NCI-H2029 (cell line): ENCODE measurements at places on chromosomes 2 and 18.

DNA sequence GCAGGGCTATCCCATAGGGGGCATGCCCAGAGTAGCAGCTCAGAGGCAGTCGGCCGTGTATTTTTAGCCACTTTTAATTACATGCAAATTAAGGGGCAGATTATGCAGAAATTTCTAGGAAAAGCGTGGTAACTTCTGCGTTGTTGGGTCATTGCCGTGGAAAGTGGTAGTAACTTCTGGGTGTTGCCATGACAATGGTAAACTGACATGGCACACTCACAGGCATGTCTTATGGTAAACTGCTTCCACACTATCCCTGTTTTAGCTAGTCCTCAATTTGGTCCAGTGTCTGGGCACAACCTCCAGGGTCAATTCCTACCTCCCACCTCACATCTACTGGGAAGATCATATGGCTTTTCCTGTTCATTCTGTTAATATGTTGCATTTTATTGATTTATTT, 428.9 kb upstream of the FANCL start:
- DNase-seq: no peak

- DNase-seq: no peak
These were observed 154.9 kb downstream of the CTIF start for GRCh38 chr18:48693625-48694262.

GRCh38 chr2:61181382-61182058, 19.5 kb downstream of the C2orf74 start:
- DNase-seq: no peak

DNA sequence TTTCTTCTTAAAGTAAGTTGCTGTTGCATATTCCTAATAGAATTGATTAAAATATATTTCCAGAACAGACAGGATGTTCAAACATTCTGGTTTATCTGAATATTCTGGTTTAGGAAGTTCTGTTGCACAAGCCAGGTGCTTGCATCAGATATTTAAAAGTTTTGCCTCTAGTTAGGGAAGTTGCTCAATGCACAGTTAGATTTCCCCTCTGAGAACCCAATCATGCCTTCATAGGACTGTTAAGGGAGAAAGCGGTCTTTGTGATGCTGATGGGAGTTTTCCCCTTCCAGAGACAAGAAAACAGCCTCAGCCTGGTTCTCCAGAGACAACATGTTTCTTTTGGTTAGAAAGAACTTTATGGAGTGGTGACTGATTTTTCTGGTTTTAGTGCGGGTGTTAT, 65.6 kb upstream of the REV1 start:
- no peak for DNase-seq

- no peak for DNase-seq
These were observed 32.7 kb upstream of the GPC1 start for GRCh38 chr2:240402566-240403272.

DNA sequence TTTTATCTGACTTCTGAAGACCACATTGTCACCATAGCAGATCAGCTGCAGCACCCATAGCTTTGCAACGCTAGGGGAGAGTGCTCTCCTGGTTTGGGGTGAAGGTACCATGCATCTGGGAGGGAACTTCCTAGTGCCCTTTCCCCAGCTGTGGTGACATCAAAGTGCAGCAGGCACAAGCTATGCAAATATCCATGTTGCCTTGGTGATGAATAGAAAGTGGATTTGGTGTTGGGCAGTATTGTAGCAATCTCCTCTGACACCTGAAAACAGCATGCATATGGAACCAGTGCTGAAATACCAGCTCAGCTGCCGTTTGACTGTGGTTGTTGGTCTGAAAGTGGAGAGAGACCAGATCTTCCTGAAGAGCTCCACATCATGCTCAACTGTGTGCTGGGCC, 37.1 kb downstream of the BCL2L11 start:
- DNase-seq: peak; percentile 39

DNA sequence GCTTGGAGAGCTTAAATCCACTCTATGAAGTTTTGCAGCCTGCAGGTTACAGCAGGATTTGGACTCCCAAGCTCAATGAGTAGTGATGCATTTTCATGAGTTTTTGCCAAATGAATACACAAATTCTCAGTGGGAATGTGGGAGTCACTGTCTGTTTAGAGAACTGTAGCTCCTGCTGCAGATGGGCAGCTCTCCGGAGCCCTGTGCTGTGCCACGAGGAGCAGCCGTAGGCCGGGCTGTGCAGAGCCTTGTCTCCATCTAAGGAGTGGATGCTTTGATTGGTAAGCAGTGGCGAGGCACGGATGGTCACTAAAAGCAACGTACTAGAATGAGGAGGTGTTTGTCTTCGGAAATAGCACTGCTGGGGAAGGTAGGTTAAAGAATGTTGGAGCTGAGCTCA, 96.0 kb upstream of the NFATC1 start:
- no peak for DNase-seq

DNA sequence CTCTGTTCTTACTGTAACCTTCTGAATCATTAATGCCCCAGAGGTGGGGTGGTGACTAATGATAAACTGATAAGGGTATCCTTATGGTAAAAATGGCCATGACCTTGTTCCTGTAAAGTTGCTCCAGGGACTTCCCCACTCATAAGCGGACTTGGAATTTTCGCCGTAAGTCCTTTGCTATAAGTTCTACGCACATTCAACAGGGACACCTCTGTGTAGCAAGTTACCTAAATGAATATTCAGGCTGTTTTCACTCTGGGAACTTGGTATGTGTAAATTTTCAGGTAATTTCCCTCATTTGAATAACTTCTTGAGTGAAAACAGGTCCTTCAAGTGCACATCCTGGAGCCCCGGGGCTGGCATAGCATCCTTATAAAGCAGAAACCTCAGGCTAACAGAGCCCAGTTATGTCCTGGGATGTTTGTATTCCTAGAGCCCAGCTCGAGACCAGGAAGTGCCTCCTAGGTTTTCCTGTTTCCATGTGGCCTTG, 9.4 kb upstream of the AGFG1 start:
- DNase-seq: no peak

DNA sequence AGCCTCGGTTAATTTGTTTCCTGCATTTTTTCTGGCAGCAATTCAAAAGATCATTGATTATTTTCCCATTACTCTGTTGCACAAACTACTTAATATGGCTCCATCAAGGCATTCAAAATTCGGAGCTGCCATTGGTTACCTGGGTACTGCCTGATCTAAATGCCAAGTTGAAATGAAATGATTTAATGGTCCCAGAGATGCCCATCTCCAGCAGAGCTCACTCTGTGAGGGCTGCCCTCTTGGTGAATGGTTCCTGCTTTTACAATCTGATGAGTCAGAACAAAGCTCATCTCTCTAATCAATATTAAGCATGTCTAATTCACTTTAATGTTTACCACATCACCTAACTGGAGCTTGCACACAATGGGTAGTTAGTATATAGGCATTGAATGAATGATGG, 126.1 kb downstream of the CTNNA2 start:
- no peak for DNase-seq

DNA sequence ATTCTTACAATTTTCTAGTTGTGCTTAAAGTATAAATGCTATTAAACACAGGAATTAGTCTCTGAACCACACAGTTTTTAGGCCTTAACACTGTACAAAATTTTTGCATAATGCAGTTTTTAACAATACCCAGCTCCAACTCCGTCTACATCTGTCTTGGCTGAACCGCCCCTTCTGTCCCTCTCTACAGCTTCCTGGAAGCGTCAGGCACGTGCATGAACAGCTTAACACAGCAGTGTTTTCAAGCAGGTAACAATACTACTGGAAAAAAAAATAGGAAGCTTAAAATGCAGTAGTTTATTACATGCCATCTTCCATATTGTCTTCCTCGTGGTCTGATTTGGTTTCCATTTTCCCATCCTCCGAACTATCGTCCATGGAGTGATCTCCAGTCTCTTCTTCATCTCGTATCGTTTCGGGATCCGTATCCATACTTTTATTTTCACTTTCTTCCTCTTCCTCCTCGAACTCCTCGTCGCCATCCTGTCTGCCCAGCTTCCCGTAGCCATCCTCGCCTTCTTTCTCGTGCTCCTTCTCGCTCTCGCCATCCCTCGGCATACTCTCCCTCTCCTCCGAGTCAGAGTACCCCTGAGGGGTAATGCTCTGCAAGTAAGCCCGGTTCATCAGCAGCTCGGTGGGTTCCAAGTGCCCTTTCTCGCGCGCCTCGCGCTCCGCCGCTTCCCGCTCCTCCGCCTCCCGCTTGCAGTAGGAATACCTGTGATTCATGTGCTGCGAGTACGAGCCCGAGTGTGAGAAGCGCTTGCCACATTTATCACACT, 130.6 kb downstream of the ZEB2 start:
- no peak for DNase-seq

GRCh38 chr18:31486165-31486564, 11.8 kb upstream of the DSG2 start:
- DNase-seq: no peak

- DNase-seq: peak; percentile 6
These were observed 15.8 kb downstream of the INPP5D start for GRCh38 chr2:233075966-233076339.

- no peak for DNase-seq
These were observed 25.9 kb downstream of the GCG start for GRCh38 chr2:162126111-162126519.

DNA sequence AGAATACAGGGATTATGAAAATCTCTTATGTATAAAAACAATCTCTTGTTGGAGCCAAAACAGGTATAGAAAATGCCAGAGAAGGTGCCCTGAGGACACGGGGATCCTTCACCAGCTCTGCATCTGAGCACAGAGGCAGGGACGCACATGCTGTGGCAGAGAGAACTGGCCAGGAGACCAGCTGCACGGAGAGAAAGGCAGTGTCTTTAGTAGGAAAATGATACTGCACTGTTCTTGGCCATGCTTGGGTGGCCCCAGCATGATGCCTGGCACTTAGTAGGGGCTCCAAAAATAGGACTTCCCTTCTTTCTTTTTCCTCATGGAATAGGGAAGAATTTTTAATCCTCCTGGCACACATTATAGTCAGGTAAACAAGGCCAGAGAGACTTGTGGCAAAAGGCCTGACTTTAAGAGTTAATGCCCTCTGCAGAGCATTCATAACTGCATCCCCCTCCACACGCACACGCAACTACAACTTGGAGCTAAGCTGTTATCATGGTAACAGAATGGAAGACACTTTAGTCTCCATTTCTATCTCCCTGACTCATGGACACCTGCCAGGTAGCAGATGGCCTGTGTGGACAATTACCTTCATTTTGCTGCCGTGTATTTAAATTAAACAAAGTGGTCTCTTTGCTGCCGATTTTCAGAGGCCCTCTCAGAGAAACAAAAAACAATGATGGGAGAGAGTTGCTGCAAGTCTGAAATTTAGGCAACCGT, 59.7 kb upstream of the DNMT3A start:
- DNase-seq: peak; percentile 37

GRCh38 chr2:116874021-116874420, 940.5 kb upstream of the DDX18 start:
- DNase-seq: no peak

- DNase-seq: no peak
These were observed 62.5 kb downstream of the DAW1 start for GRCh38 chr2:227933884-227934283.

DNA sequence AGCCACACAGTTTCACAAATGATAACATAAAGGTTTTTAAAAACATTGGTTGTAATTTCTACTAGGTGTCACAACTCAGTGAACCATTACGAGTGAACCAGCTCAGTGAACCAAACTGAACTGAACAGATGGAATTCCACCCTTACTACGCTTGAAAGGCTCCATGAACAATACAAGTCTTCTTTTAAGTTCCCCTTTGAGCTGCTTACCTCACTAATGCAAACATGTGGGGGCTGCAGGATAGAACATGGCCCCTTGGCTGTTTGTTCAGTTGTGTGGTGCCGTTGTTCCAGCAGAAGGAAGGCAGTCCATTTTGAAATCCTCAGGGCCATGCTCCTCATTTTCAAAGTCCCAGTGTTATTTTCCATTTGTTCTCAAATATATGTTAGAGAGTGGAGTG, 30.7 kb upstream of the KLHL14 start:
- no peak for DNase-seq

GRCh38 chr18:57715671-57716070, 87.4 kb downstream of the ATP8B1 start:
- no peak for DNase-seq

- DNase-seq: no peak
These were observed 233.3 kb downstream of the RAB3GAP1 start for GRCh38 chr2:135285391-135285790.

- no peak for DNase-seq
These were observed 184.1 kb downstream of the MTCL1 start for GRCh38 chr18:8889489-8889888.

DNA sequence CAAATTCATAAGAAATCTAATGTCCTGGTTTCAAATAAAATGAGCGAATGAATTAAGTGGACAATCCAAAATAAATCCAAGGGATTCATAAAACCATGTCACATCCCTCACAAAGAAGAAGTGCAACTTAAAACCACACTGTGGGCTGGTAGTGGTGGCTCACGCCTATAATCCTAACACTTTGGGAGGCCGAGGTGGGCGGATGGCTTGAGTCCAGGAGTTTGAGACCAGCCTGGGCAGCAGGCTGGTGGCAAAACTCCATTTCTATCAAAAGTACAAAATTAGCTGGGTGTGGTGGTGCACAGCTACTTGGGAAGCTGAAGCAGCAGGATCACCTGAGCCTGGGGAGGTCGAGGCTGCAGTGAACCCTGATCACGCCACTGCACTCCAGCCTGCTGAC, 25.4 kb downstream of the FAM98A start:
- DNase-seq: no peak

DNA sequence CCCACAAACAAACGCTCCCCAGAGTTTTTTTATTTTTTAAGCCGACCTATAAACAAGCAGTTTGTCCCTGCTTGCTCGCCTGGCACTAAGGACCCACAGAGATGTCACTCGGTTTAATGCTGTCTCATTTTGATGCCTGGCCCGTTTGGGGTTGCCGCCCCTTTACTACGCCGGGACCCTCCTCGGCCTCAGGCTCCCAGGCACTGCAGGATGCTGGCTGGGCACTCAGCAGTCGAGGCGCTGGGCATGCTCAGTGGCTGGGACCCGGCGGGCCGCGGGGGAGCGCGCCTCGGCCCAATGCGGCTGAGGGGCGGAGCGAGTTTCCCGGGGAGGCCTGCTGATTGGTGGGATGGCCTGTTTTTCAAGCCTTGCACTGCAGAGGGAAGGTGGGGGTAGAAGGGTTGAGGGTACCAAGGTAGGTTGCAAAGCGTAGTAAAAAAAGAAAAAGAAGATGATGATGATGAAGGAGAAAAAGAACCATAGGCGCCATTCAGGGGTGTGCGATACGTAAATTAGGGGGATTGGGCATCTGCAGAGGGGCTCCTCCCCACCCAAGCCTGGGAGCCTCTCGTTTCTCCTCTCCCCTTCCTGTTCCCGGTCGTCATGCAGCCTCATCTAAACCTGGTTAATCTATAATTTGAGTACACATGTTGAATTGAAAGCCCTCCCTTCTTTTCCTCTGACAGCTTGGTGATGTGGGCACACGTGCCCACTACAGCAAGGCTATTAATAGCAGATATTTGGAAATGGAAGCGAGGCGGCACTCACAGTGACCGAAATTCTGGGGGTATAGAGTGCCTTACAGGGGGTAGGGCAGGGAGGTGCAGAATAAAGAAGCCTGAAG, 1.5 kb upstream of the IRS1 start:
- DNase-seq: peak; percentile 73

- DNase-seq: no peak
These were observed 108.9 kb upstream of the DAPL1 start for GRCh38 chr2:158686210-158686691.

GRCh38 chr2:46632349-46632748, 153.0 kb downstream of the TMEM247 start:
- DNase-seq: no peak

GRCh38 chr2:84424152-84424551, 34.9 kb downstream of the SUCLG1 start:
- DNase-seq: no peak
